ENCODE measurements at places on chromosomes 5 and 9.

GRCh38 chr5:143315929-143316328 is 87.6 kb downstream of the NR3C1 start:
- no peaks in the 10 kb centered on the region for H3K27me3 ChIP-seq
- DNase-seq, result no peak
- no peak overlapping the region for H3K4me3 ChIP-seq

DNA sequence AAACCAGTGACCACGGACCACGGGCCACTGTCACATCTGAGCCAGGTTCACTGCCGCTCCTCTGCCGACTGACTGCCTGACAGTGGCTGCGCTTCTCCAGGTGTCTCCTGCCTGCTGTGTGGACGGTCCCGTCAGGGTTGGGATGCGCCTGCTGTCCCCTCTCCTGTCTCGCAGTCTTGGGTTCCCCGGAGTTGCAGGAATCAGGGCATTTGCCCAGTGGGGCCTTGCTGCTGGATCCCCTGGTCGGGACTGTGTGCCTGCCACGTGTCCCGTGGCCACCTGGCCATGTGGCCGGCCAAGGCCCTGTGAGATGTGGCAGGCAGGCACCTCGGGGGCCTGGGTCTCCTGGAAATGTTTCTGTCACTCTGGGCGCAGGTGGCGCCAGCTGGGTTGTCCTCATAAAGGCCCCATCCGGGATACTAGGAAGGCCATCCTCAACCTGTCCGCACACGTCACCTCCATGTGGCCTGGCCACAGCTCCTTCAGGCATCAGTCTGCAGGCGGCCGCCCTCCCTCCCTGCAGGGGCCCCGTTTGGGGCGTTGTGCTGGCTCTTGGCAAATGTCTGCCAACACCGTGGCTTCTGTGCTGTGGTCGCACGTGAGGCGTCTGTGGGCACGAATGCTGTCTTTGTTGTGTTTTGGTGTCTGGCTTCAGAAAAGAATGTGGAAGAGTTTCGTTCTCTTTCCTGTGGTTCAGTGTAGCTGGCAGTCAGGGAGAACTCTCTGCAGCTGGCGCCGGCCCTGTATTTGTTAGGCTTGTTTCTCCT is 6.4 kb upstream of the TOR4A start:
- H3K4me3 ChIP-seq, result no peak overlapping the region
- H3K36me3 ChIP-seq, result peaks cover 74% of the 10 kb centered on the region
- H3K4me1 ChIP-seq, result peaks cover 16% of the 10 kb centered on the region
- DNase-seq, result no peak
- no peak overlapping the region for H3K27ac ChIP-seq
- H3K27me3 ChIP-seq, result no peaks in the 10 kb centered on the region

DNA sequence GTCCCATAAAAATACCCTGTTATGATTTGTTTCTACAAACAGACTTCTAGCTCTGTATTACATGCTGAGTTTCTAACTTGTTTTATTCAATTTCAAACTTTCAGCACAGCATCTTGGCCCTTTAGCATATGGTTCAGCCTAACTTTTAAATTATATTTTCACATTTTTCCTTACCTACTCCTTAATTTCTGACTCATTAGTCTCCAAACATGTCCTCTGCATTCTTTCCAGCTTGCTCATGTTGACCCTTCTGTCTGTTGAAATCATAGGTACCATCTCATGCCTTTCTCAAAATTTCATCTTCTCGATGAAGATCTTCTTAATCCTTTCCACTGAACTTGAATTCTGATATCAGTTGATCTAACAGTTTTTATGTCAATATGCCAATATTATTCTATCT is 200.9 kb upstream of the RIOK2 start:
- no peak overlapping the region for H3K4me3 ChIP-seq
- no peaks in the 10 kb centered on the region for H3K4me1 ChIP-seq
- no peaks in the 10 kb centered on the region for H3K27me3 ChIP-seq

- H3K27ac ChIP-seq, result no peak overlapping the region
- no peak for DNase-seq
- H3K4me1 ChIP-seq, result no peaks in the 10 kb centered on the region
- no peaks in the 10 kb centered on the region for H3K27me3 ChIP-seq
- no peak overlapping the region for H3K4me3 ChIP-seq
Measured at GRCh38 chr9:81716409-81716808, 27.1 kb upstream of the TLE1 start.

DNA sequence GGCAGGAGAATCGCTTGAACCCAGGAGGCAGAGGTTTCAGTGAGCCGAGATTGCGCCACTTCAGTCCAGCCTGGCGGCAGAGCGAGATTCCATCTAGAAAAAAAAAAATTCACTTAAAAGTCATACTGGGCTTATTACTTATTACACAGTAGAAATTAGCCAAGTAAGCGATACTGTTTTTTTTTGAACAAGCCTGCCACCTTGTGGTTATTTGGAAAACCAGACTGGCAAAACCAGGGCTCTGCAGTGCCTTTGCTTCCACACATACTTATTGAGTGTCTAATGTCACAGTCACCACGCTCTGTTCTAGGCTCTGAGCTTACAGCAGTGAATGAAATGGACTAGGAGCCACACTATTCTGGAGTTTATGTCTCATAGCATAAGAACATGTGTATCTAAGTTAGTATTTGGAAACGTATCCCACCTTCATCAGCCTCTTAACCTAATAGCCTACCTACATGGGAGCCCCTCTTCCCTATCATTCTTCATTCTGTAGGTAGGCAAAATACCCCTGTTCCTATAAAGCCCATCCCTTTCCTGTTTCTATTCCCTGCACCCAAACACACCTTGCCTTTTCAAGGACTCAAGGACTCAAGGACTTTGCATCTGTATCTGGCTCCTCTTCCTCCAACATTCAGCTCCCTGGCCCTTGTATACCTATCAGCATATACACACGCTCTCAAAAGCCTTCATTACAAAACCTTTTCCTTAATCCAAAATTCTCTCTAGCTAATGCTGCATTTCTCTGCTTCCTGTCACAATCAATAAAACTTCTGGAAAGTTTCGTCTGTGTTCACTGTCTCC is 13.9 kb upstream of the BASP1 start:
- no peak overlapping the region for H3K27ac ChIP-seq
- H3K36me3 ChIP-seq, result no peaks in the 10 kb centered on the region
- DNase-seq, result no peak
- H3K27me3 ChIP-seq, result peaks cover 47% of the 10 kb centered on the region

GRCh38 chr9:135801070-135801469 is 99.1 kb downstream of the KCNT1 start:
- no peak overlapping the region for H3K27ac ChIP-seq
- H3K27me3 ChIP-seq, result no peaks in the 10 kb centered on the region
- no peaks in the 10 kb centered on the region for H3K4me1 ChIP-seq
- H3K36me3 ChIP-seq, result no peaks in the 10 kb centered on the region

GRCh38 chr5:54990841-54991258 is 5.5 kb upstream of the ESM1 start:
- no peak overlapping the region for H3K4me3 ChIP-seq
- no peak overlapping the region for H3K27ac ChIP-seq
- H3K4me1 ChIP-seq, result no peaks in the 10 kb centered on the region
- DNase-seq, result no peak

- no peaks in the 10 kb centered on the region for H3K27me3 ChIP-seq
- H3K27ac ChIP-seq, result no peak overlapping the region
- H3K4me1 ChIP-seq, result no peaks in the 10 kb centered on the region
Measured at GRCh38 chr5:9176641-9177040, 369.2 kb downstream of the SEMA5A start.
